ENCODE measurements at places on chromosomes 2 and 18. TPM values are rescaled to one million over a fixed set of nuclear protein-coding genes. Genes with fewer than 3 reads are reported as not detected.

Gene GPR35
- 0.33 TPM for total RNA-seq

Gene MRO
- not detected for total RNA-seq

Gene HOXD12
- total RNA-seq: not detected

GRCh38 chr2:129469871-129470270, 509.6 kb upstream of the RAB6C start:
- no peak for DNase-seq

DNA sequence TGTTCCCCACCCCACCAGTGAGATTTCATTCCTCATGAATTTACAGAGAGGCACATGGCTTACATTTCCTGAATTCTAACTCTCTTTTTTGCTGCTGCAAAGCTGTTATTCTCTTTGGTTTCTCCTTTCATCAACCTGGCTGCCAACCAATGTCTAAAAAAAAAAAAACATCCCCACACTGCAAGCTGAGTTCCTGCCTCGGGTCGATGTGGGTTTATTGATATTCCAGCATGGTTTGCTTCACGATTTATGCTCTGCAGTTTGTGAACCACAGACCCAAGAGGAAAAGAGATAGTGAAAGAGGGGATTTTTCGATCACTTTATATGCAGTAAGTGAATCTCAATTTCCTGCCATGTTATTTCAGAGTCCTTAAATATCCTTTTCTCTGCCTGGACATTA, 363.6 kb downstream of the LPIN1 start:
- DNase-seq: no peak

Measured in endothelial cell of umbilical vein (primary cell).